ENCODE measurements at places on chromosomes 11 and 22.

DNA sequence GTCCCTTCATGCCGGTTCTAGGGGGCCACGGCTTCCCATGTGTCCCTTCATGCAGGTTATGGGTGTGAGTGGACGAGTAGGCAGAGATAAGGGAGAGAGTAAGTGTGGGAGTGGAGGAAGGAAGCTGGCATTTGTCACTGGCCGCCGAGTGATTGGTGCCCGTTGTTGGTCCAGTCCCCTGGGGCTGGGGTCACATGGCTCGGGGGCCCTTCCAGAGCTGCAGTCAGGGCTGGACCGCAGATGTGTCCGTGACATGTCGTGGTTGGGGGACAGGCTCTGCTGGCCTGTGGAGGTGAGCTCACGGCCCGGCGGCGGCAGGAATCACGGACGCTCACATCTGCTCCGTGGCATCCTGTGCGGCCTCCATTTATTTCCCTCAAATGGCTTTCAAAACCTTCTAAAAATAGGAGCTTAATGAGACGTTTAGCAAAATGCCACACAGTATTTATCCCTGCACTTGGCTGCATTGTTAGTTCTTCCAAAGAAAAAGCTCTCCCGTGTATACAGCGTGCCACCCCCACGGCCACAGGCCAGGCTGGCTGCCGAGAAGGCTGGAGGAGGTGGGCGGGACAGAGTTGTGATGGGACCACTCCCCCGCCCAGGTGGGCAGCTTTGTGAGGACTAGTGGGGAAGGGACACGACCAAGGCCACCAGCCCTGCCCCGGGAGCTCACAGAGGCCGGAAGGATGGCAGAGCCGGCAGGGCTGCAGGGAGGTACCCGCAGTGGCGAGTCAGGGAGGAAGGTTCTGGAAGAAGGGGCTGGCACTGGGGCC, 386.7 kb downstream of the TBC1D22A start:
- no peak for DNase-seq

- DNase-seq = no peak
Observed at GRCh38 chr11:129747071-129747470, 68.6 kb upstream of the TMEM45B start.

GRCh38 chr22:20580179-20580578, 72.8 kb downstream of the MED15 start:
- no peak for DNase-seq

GRCh38 chr22:27771637-27772036, 29.9 kb downstream of the MN1 start:
- no peak for DNase-seq

DNA sequence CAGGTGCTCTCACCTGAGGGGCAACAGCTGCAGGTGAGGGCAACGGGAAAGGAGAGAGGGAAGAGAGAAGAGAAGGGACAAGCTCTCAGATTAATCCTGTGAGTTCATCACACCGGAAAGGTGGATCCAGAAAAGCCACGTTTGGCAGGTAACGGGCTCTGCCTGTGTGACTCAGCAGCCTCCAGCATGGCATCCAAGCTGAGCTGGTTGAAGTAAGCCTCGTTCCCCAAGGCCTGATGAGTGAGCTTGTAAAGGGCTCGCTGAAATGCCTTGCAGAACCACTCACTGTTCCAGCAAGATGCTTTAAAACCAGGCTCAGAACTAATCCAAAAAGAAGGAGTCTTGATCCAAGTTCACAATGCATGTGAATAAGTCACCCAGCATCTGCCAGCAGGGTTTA, 206.9 kb upstream of the TMEM45B start:
- DNase-seq = no peak

DNA sequence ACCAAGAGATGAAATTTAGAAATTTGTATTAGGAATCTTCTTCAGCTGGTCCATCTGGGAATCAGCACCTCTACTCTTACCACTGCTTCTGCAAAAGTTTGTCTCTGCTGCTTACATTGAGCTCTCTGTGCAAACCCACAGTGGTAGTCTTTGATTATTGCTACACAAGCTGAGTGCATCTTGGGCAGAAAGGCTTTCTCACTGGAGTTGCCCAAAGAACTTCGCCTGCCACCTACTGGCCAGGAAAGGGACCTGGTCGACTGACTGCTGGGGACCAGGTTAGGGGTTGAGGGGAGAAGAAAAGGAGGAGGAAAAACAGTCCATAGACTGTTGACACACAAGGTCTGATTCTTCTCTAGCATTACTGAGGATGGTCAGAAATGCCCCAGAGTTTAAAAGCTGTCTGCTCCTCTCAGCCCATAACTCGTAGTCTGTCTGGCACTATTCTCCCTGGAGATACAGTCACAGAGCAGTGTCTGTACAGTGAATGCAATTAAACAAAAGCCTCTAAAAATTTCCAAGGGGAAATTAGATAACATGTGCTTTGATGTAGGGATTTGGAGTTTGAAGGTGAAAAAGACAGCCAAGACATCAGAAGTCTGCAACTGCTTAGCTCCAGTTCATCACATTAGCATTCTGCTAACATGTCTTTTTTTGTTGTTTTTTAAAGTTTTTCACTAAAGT, 215.0 kb upstream of the CTSC start:
- DNase-seq = no peak

DNA sequence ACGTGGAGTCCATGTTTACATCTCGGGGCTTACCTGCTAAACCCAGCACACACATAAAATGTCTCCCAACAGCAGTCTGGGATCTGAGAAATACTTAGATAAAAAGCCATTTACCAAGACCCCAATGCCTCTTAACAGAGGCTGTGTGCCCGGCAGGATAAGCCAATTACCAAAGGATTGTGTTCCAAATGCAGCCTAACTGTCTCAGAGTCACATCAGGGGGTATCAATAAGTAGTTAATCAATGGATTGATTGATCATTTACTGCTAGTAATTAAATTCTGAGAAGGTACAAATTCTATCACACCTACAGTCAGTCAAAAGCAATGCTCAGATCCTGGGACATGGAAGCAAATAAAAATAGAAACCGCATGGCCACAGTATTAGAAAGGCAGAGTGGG, 125.6 kb downstream of the DSCAML1 start:
- DNase-seq = no peak

- no peak for DNase-seq
Observed at GRCh38 chr11:110989428-110990133, 255.9 kb upstream of the POU2AF2 start.

DNA sequence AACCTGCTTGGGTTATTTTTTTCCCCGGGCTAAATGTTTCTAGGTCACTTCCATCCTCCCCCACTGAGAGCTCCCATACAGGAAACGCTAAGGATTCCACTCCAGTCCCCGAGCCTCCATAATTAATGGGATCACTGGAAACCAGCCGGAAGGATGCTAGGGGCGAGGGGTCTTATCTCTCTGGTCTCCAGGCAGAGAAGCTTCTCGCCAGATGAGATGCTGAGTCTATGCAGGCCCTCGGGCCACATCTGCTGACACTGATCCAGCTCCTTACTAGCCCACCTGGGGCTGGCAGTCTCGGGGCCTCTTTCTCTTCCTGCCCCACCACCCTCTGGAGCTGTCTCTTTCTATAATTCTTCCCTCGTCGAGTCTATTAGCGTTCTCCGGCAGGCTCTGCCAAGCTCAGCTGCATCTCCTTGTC, 125.9 kb upstream of the SYT13 start:
- no peak for DNase-seq

GRCh38 chr22:43967069-43967468, 11.8 kb downstream of the SAMM50 start:
- DNase-seq = no peak

GRCh38 chr11:13030857-13031256, 21.7 kb downstream of the RASSF10 start:
- peak; percentile 86 for DNase-seq

DNA sequence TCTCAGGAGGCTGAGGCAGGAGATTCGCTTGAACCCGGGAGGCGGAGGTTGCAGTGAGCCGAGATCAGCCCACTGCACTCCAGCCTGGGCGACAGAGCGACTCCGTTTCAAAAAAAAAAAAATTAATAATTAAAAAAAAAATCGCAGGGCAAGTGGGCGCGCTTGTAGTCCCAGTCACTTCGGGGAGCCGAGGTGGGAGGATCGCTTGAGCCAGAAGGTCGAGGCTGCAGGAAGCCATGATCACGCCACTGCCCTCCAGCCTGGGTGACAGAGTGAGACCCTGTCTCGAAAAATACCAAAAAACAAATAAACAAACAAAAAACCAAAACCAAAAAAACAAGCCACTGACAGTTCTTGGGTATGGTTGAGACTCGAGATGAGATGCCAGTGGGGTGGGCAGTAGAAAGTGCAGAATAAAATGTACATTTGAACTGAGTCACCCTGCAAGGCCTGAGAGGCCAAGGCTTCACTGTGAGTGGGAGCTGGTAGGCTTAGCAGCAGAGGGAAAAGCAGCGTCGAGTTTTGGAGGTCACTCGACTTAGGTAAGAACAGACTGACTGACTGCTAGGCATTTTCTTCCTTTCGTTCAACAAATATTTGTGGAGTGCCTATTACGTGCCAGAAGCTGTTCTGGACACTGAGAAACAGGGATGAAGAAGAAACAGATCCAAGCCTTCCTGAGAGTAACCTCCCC, 635 bp upstream of the LDHA start:
- DNase-seq = no peak

DNA sequence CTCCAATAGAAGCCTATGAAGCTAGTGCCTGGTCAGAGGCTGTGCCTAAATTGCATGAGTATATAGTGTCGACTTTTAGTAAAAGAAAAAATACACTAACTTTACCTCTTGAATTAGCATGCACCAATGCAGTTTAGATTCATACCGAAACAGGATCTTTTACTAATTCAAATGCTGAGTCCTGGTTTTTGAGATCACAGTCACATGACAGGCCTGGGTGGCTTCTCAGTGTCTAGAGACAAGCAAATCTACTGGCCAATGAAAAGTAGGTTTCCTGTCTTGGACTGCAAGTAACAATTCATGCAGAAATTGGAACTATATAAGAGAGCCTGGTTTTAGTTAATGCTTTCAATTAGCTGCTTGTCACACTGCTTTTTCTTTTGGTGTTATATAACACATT, 7.2 kb downstream of the ARHGEF12 start:
- no peak for DNase-seq

DNA sequence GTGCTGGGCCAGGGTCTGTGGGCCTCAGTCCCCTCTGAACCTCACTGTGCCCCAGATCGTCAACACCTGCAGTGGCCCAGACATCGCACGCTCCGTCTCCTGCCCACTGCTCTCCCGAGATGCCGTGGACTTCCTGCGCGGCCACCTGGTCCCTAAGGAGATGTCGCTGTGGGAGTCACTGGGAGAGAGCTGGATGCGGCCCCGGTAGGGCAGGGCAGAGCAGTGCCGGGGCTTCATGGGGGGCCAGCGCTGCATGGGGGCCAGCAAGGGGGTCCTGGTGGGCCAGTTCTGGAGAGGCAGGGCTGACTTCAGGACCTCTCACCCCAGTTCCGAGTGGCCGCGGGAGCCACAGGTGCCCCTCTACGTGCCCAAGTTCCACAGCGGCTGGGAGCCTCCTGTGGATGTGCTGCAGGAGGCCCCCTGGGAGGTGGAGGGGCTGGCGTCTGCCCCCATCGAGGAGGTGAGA, 16.3 kb downstream of the EPS8L2 start:
- DNase-seq = no peak

DNA sequence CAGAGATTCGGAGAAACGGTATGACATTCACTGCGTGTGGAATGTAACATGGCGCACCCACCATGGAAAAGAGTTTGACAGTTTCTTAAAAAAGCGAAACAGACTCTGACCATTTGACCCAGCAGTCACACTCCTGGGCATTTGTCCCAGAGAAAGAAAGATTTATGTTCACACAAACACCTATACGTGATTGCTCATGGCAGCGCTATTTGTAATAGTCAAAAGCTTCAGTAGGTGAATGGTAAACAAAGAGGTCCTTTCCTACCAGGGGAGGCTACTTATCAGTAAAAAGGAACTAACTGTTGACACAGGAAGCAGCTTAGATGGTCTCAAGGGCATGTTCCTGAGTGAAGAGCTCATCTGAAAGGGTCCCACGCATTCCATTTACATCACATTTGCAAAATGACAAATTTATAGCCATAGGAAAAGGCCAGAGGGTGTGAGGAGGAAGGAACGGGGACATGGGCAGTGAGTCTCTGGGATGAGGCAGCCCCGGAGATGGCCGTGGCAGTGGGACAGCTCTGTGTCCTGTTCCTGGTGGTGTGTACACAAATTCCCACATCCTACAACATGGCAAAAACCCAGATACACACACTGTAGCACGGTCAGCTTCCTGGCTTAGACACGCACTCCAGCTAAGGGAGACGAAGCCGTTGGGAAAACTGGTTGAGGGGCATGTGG, 14.6 kb upstream of the KRTAP5-6 start:
- peak; percentile 1 for DNase-seq

Data from breast epithelium (tissue), 4 donors.